Stimulated activated CD4-positive, alpha-beta T cell treated with anti-CD3 and anti-CD28 coated beads, Interleukin-4, amount 100 ng/mL, for 4 hours (primary cell): ENCODE measurements at places on chromosomes 3 and 15.

DNA sequence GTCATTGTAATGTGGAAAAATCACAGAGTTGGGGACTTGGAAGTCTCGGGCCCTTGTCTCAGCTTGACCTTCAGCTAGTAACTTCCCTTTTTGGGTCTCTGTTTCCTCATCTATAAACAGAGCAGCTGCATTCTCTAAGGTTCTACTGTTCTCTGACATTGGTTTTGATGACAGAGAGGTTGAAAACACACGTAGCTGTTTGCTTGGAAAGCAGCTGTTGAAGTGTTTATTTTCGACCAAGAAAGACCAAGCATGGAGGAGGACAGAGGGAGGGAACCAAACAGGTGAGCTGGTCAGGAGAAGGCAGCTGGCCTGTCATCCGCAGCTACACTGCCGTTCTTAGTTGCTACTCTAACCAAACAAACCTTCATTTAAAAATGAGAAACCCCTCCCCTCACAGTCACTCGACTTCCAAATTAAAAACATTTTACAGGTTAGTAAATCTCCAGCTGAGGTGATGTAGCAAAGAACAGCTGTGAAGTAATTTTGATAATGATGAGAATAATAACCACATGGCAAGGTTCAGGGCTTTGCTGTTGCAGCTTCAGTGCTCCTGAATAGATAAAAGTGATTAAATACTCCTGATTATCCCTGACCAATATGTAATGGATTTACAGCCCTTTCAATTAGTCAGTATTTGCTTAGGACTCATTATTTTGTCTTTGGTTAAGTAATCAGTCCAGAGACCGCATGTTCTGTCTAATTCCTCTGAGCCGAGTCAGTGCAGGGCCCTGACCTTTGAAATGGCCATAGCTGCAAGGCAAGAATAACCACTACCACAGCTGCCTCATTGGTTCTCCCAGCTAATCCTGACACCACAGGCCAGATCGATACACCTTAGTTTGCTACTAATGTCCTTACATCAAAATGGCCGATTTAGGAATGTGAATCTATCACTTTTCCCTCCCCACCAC, 65.3 kb downstream of the MEIS2 start:
- no peak for DNase-seq

DNA sequence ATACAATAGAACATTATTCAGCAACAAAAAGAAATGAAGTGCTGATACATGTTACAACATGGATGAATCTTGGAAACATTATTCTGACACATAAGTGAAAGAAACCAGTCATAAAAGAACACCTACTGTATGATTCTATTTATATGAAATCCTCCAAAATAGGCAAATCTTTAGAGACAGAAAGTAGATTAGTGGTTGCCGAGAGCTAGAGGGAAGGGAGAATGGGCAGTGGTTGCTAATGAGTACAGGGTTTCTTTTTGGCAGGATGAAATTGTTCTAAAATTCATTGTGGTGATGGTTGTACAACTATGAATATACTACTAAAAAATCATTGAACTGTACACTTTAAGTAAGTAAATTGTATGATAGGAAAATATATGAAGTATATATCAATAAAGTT, 6.3 kb upstream of the LRRC58 start:
- no peak for DNase-seq

GRCh38 chr15:60093273-60094067, 89.4 kb downstream of the FOXB1 start:
- DNase-seq: no peak

DNA sequence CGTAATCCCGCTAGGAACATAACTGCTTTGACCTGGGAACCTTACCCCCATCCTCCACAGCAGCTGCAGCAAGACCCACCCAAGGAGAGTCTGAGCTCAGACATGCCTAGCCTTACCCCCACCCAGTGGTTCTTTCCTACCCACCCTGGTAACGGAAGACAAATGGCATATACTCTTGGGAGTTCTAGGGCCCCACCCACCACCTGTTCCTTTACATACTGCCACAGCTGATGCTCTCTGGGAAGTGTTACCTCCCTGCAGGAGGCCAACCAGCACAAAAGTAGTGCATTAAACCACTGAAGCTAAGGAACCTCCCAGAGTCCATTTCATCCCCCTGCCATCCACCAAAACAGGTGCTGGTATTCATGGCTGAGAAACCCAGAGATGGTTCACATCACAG, 50.6 kb upstream of the AZI2 start:
- no peak for DNase-seq

- no peak for DNase-seq
Observed at GRCh38 chr15:58352026-58352929, 79.5 kb upstream of the LIPC start.
